ENCODE measurements at places on chromosomes 5 and 9. TPM values are rescaled to one million over a fixed set of nuclear protein-coding genes. Genes with fewer than 3 reads are reported as not detected.
A peak's percentile ranks its signal among the peaks of the same experiment; 100 is the strongest.

DNA sequence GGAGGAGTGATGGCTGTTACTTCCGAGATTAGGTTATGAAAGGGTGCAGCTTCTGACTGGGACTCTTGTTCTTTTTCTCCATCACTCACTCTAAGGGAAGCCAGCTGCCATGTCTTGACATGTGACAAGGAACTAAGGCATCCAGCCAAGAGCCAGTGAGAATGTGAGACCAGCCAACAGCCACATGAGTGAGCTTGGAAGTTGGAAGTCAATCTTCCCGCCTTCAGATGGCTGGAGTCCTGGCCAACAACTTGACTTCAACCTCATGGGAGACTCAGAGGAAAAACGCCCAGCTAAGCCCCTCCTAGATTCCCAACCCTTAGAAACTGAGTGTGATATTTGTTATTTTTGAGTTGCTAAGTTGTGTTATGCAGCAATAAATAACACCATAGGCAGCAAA, 201.1 kb downstream of the SNX18 start:
- no peaks in the 10 kb centered on the region for H3K27me3 ChIP-seq
- DNase-seq = no peak
- H3K4me1 ChIP-seq = peaks cover 50% of the 10 kb centered on the region

DNA sequence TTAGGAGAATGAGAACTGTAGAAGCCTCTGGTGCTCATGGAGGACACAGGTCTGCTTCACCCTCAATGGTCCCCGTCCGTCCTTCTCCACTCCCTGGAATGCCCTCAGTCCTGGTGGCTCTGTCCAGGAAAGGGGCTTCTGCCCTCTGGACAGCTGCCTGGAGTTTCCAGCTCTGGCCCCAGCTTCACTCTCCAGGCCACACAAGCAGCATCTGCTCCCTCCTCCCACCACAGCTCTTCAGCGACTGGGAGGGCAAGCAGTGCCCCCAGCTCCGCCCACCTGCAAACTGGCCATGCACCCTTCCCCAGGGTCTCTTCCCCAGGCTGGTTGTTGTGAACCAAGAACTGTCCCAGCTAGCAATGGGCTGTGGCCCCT, 4.7 kb downstream of the SARDH start:
- H3K36me3 ChIP-seq = no peaks in the 10 kb centered on the region
- H3K4me3 ChIP-seq = no peak overlapping the region
- peaks cover 2% of the 10 kb centered on the region for H3K4me1 ChIP-seq

- peaks cover 34% of the 10 kb centered on the region for H3K27me3 ChIP-seq
- H3K4me1 ChIP-seq = peaks cover 9% of the 10 kb centered on the region
- DNase-seq = no peak
- no peak overlapping the region for H3K4me3 ChIP-seq
- H3K36me3 ChIP-seq = no peaks in the 10 kb centered on the region
Observed at GRCh38 chr9:114518599-114519022, 13.3 kb upstream of the WHRN start.

DNA sequence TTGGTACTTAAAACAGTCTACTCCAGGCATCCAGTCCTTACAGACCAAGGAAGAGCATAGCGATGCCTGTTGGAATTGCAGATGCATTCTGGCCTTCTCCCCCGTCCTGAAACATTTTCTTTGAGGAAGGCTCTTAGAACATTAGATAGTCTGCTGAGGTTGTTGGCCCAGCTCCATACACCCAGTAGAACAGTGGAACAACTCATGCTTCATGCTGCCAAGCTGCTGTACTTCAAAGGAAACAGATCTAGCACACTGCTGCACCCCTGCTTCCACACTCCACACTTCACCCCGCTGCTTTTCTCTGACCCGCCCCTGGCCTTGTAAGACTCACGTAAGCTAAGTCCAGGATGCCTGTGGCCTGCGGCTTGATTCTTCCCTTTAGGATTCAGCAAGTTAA, 33.4 kb upstream of the NCS1 start:
- peaks cover 37% of the 10 kb centered on the region for H3K36me3 ChIP-seq
- peaks cover 4% of the 10 kb centered on the region for H3K27me3 ChIP-seq
- H3K4me1 ChIP-seq = peaks cover 39% of the 10 kb centered on the region
- no peak overlapping the region for H3K4me3 ChIP-seq

GRCh38 chr9:82271106-82271561, 282.6 kb downstream of the SPATA31D1 start:
- H3K36me3 ChIP-seq = no peaks in the 10 kb centered on the region
- H3K27ac ChIP-seq = no peak overlapping the region
- no peaks in the 10 kb centered on the region for H3K27me3 ChIP-seq
- DNase-seq = no peak
- no peaks in the 10 kb centered on the region for H3K4me1 ChIP-seq
- no peak overlapping the region for H3K4me3 ChIP-seq

DNA sequence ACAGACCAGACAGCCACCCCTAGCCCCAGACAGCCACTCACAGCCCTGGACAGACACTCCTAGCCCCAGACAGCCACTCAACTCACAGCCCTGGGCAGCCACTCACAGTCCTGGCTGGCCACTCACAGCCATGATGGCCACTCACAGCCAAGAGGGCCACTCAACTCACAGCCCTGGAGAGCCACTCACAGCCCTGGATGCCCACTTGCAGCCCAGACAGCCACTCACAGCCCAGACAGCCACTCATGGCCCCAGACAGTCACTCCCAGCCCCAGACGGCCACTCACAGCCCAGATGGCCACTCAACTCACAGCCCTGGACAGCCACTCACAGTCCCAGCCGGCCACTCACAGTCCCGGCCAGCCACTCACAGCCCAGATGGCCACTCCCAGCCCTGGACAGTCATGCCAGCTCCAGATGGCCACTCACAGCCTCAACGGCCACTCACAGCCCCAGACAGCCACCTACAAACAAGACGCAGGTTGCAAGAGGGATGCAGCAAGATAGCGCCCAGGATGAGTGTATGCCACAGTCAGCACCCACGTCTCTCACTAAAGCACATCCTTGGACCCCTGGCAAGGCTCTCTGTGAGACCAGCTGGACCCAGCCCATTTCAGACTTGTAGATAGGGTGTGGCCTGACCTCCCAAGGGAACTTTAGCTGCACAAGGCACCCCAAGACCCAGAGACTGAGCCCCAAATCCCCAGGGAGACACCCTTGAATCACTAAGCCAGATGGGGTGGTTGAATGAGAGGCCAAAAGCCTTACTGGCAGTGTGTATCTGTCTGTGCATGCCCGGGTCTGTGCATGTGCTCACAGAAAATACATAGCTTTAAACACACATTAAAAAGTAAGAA, 22.4 kb downstream of the ZDHHC11B start:
- peak; percentile 7 for DNase-seq
- H3K4me1 ChIP-seq = peaks cover 6% of the 10 kb centered on the region
- no peak overlapping the region for H3K4me3 ChIP-seq

DNA sequence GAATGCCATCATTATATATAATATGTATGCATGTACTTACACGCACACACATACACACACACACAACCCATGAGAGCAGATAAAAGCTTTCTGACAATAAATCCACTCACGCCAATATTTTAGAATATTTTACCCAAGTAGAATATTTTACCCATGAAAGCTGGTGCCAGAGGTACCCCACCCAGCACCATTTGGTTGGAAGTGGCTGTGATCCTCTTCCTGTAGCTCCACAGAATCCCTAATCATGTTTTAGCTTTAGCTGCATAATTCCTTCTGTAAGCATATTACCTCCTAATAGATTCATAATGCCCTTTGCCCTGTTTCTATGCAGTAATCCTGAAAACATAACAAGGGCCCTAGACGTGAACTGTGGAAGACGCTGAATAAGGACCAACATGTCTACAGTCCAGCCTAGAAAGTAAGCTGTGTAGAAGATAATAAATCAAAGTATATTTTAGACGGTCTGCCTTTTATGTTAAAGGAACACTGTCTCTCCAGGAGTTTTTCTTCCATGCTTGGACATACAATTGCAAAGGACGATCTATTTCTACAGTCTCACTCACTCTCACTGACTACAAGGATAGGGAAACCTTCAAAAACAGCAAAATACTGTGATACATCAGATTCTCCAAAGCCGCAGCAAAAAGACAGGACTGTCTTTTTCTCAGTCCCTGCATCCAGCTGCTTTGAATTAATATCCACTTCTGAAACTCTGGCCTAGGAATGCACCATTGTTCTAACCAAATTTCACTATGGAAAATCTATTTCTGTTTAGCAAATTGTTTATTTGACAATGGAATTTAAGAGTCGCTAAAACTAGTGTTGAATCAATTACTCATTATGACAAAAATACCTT, 98.2 kb downstream of the USP20 start:
- peak overlapping the region; percentile 86 for H3K27ac ChIP-seq
- DNase-seq = no peak
- peaks cover 67% of the 10 kb centered on the region for H3K36me3 ChIP-seq
- H3K4me3 ChIP-seq = peak overlapping the region; percentile 59
- no peaks in the 10 kb centered on the region for H3K27me3 ChIP-seq
- peaks cover 64% of the 10 kb centered on the region for H3K4me1 ChIP-seq

GRCh38 chr5:74542482-74542881, 98.0 kb downstream of the ENC1 start:
- H3K4me3 ChIP-seq = no peak overlapping the region
- peaks cover 15% of the 10 kb centered on the region for H3K27me3 ChIP-seq
- no peak for DNase-seq
- H3K27ac ChIP-seq = no peak overlapping the region

GRCh38 chr5:97549496-97549895, 366.4 kb upstream of the RIOK2 start:
- no peak overlapping the region for H3K27ac ChIP-seq
- peaks cover 4% of the 10 kb centered on the region for H3K36me3 ChIP-seq
- H3K4me3 ChIP-seq = no peak overlapping the region
- peaks cover 1% of the 10 kb centered on the region for H3K27me3 ChIP-seq

PALM2AKAP2 gene
- total RNA-seq = 0.57 TPM

ORM1 gene
- not detected for total RNA-seq

CDKN2B gene
- total RNA-seq = 0.62 TPM

All from activated T-helper 2 cell treated with anti-CD3 and anti-CD28 coated beads, Interferon-gamma antibody, Interleukin-2, Interleukin-4, amounts not matched to agents 10 μg/mL and 5 μg/mL and 100 μg/mL, durations not matched to agents 14 hours and 24 hours and 36 hours (primary cell).